ENCODE measurements at places on chromosomes 5 and 9.

GRCh38 chr5:179130101-179130681 lies 70.0 kb downstream of the ZNF354C start:
- no peak for DNase-seq

GRCh38 chr5:997001-997474 lies 11.6 kb upstream of the NKD2 start:
- no peak for DNase-seq

DNA sequence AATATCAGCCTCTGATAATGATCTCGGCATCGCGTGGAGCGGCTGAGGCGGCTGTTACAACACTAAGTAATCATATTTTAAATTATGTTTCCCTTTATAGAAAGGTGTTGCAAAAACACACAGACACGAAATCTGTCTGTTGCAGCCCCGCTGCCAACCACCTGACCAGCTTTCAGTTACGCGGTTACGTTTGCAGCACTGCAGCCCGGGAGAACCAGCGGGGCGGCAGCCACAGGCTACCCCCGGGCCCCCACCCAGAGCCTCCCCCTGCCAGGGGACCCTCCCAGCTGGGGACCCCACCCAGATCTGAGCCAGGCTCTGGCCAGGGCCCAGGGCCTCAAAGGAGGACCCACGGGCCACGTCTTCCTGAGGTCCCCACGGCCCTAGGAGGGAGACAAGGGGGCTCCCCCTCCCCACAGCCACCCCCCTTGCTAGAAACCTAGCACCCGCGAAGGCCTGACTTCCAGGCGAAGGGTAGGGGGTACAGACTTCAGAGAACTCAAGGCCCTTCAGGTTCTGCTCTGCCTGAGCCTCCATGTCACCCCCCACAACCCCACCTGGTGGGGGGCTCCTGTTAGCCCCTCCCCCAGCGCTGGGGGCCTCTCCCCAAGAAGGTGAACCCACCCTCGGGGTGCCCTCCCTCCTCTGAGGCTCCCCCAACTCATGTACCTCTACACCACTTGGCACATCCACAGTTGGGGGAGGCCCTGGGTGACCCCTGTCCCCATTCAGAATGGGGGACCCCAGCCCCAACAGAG lies 6.0 kb downstream of the NACC2 start:
- no peak for DNase-seq

DNA sequence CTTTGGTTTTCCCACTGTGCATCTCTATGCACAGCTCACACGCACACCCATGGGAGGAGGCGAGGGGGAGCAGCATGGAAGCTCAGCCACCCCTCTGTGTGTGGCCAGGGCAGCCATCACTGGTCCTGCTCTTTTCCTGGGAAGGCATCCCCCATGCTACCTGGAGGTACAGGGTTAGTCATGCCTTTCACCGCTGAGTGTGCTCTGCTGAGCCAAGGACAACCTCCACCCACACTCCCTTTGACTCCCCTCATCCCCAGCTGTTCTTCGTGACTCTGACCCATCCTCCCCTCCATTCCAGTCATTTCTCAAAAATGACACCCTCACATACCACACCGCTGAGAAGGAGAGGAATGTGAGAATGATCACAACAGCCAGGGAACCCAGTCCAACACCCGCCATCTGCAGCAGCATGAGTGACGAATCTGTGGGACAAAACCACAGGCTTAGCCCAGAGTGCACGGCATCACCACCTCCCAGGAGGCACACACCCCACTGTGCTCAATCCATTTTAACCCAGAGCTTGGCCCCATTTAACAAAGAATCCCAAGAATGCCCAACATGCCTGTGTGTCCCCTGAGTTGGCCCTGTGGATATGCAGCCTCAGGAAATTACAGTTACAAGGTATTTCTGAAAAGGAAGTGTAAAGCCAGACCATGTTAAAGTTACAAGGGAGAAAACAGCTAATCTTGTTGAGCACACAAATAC lies 133.4 kb downstream of the SUSD1 start:
- DNase-seq, result peak; percentile 100

- DNase-seq, result no peak
These were observed 9.0 kb downstream of the DPH7 start for GRCh38 chr9:137569609-137570203.

GRCh38 chr5:42943931-42944631 lies 96.0 kb downstream of the ANXA2R start:
- peak; percentile 9 for DNase-seq

DNA sequence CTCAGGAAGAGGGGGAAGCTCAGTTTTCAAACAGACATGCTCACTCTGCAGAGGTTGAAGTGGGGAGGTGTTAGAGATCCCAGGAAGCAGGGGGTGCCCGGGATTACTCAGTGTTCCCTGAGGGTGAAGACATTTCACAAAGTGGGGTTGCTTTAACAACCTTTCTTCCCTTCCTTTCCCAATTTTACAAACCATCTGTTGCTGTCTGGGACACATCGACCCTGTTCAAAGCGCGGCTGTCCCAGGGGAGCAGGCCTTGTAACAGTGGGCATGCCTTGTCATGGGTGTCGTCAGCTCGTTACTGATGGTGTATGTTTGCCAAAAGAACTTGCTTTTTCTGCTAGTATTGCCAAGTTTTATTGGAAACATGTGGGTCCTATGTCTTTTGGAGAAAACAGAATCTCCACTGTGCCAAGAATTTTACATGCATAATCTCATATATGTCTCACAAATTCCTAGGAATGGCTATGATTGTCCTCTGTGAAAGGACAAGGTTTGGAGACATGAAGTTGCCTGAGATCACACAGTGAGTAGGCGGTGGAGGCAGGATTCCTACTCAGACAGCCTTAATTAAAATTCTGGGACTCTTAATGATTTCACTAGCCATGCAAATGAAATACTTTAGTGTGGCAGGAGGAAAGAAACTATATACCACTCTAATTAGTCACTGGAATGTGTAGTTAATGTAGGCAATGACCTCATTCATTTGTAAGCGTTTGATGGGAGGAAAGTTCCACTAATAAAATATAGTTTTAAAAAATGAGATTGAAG lies 198.9 kb downstream of the NXNL2 start:
- DNase-seq, result peak; percentile 80

DNA sequence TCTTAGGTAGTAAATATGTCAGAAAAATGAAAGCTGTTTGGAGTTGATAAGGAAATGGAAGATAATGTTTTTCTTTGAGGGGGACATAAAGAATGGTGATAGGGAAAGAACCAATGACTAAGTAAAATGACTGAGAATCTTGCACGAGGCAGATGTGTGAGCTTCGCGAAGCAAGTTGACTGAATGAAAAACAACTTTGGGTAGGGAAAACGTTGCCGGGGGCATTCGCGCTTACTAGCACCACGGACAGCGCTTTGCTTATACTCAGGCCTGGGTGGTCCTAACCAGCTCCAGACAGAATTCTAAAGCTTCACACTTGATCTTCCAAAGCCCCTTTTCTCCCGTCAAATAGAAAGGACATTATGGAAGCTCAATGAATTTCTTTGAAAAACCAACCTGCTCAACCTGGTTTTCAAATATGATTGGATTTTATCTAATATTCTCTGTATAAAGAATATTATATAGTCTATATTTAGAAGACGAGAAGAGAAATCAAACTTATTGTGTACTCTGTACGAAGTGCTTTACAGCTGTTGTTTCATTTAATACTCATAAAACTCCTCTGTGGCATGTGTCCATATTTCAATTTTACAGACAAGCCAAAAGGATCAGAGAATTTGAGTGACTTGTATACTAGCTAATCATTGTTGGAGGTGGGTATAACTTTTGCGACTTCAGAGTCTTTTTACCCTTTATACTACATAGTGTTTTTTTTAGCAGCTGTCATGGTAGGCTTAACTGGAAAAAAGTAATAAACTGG lies 1.9 kb upstream of the CDKN2B start:
- DNase-seq, result no peak

DNA sequence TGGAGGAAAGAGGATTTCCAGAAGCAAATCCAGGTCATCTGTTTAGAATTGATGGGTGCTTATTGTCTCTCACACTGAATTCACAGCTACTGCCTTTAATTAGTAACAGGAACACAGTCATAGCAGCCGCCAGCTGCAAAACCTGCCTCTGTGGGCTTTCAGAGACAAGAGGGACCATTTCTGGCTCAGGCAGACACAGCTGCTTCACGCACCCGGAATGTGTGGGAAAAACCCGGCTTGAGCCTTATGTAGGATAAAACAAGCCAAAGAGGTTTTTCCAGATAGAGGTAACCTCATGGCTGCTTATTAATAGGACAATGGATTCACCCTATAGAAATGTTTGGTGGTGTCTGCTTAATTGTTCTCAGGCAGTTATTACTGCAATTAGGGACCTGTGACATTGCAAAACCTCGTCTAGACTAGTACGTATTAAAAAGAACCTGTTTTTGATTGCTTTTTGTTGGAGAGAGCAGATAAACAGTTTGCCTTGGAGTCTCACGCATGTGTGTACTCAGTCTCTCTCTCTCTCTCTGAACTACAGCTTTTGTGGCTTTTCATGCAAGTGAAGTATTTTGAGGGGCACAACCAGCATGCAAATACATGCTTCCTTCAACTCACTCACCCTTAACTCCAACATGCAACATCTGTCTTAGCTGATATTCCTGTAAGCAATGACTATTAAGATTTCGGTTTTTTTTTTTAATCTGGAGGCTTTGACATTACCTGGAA lies 302.7 kb downstream of the PLK2 start:
- DNase-seq, result peak; percentile 75

DNA sequence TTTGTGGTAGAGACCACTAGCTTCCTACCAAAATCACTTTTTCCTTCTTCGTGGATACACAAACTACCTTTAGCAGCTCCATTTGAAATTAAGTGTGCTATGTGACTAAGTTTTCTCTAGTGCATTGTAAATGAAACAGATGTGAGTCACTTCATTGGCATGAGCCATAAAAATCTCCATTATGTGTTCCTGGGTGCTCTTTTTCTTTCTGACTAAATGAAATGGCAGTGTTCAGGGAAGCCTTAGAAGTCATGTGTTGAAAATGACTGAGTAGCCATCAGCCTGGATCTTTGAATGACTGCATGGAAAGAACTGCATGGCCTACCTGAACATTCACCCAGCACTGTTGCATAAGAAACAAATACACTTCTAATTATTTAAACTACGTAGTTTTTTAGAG lies 107.9 kb downstream of the NDUFAF2 start:
- DNase-seq, result peak; percentile 91

- DNase-seq, result peak; percentile 65
These were observed 70.4 kb upstream of the PSD2 start for GRCh38 chr5:139725073-139725830.

- no peak for DNase-seq
These were observed 42.3 kb downstream of the MARCHF3 start for GRCh38 chr5:126988021-126988569.

DNA sequence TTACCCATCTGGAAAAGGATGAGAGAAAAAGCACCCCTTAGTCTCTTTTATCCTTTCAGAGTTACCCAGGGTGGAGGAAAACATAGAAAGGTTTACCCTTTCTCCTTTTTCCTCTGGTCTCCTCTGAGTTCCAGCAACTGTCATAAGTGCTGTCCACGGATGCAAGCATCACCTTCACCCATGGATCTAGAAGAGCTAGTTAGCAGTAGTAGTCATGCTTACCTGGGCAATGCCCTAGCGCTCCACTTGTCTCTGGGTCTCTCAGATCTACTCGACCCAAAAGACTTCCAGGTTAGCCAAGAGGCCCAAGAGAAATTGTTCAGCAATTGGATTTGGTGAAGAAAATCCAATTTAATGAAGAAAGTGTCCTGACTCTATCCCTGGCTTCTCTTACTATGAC lies 656.2 kb upstream of the PTPRD start:
- DNase-seq, result no peak

DNA sequence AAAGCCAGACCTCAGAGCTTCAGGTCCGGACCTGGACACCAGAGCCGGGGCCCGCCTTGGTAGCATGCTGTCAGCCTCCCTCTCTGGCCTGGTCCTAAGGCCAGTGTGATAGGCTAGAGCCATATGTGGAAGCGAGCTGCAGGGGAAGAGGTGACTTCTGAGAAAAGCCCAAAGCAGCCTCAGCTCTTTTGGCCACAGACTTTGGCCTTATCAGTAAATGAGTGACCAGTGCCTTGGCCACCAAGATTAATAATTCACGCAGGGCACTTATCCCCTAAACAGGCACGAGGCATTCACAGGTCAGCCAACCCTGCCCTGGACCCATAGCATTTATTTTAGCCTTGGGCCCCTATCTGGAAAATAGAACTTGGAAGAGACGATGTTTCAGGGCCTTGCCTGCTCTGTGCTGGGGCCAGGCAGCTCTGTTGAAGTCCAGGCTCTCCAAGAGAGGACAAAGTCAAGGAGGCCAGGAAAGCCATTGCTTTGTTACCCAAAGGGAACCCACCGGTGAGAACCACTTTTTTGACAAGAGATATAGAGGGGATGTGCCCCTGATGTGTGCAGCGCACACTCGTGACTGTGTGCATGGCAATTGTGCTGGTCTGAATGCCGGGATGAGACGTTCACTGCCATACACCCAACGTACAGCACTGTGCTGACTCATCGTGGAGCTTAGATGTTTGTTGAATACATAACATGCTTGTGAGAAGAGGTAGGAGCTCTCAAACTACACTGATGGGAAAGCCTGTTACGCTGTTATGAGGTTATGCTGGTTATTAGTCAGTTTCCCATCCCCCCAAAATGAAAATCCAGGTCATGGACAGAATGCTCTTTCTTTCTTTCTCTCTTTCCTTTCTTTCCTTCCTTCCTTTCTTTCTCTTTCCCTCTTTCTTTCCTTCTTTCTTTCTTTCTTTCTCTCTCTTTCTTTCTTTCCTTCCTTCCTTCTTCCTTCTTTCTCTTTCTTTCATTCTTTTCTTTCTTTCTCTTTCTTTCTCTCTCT lies 5.0 kb upstream of the SLC34A1 start:
- DNase-seq, result peak; percentile 90

Measured in astrocyte (in vitro differentiated cells and primary cell).